KBM-7 (cell line): ENCODE measurements at places on chromosomes 6 and 20.

- no peak for DNase-seq
Observed at GRCh38 chr20:7828437-7828836, 111.8 kb downstream of the HAO1 start.

DNA sequence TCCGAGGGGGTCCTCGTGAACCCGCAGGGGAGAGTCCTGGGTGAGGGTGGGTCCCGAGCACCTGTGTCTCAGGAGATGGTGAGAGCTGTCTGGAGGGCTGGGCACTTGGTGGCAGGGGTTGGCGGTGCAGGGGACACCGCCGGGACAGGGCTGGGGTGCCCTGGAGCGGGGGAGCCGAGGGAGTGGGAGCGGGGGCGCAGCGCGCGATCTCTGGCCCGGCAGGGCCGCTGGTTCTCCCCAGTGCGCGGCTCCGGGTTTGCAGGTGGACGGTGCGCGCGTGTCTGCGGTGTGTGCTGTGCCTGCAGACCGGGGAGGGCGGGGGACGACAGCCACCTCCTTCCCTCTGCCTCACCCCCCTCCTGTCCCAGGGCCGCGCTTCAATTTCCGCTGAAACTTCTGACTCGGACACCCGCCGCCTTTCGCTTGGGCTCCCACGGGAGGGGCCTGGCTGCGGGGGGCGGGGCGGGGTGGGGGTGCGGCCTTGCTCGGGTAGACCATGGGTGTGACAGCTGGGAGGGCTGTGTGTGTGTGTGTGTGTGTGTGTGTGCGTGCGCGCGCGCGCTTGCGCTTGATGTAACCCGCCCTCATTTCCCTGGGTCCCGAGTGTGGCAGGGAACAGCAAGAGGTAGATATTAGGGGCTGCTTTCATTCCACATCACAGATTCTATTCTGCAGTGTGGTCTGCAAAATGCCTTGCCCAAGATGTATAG, 1.2 kb downstream of the TRIB3 start:
- peak; percentile 82 for DNase-seq

- DNase-seq: no peak
Observed at GRCh38 chr6:40476673-40477072, 110.5 kb downstream of the LRFN2 start.

GRCh38 chr6:48670546-48670945, 559.5 kb upstream of the PTCHD4 start:
- no peak for DNase-seq

GRCh38 chr20:4476903-4477500, 244.7 kb upstream of the PRND start:
- no peak for DNase-seq

DNA sequence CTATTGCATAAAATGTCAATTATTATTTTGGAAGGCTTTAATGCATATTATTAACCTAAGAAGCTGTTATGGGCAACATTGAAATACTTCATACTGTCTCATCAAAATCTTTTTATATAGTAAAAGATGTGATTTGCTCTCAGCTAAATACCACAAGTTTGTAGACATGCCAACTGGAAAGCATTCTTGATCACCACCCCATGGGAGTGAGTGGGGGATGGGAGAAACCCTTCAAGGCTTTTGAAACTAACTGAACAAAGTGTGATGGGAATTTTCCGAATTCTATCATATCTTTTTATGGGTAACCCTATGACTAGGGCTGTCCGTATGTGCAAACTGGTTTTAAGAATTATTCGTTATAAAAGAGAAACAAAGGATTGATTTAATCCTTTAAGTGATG, 377.3 kb upstream of the JAG1 start:
- DNase-seq: no peak

DNA sequence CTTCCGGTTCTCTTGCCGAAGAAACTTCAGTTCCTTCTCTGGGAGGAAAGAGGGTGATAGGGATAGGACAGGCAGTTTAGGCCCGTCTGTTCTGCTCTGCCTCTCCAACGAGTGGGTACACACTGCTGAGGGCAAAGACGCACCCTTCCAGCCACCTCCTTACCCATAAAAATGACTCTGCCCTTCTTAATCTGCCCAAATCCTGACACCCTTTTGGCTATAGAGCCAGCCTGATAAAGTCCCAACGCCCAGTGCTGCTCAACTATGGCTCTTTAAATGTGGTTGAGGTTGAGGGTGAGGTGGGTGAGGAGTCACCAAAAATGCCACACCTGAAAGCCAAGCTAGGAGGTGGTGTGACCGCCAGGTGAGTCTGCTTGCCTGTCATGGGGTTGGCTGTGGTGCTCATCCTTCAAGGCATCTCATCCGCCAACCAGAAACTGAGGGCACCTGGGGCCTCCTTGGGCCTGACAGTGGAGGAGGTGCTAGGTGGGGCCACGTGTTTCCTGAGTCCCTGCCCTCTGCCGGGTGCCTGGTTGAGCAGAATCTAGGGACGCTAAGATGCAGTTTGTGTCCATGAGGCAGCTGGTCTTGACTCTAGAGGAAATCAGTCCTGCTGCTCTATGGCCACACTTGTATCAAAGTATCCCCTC, 16.3 kb downstream of the CCDC167 start:
- no peak for DNase-seq

- peak; percentile 23 for DNase-seq
Observed at GRCh38 chr6:162733489-162733888, 5.7 kb downstream of the PACRG start.

DNA sequence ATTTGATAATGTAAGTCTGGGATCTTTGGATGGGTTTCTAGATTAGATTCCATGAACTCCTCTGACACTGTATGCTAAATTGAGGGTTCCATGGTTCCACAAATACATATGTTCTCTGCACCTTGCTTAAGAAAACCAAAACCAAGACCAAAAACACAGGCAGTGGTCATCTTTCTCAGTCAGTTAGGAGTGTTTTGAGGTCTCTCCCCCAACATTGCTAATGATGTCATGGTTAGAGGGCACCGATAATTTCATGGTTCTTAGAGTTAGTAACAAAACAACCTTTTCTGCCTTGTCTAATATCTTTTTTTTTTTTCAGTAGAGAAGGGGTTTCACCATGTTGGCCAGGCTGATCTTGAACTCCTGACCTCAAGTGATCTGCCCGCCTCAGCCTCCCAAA, 44.5 kb downstream of the ARID1B start:
- no peak for DNase-seq

GRCh38 chr6:51199105-51199552, 380.5 kb downstream of the TFAP2B start:
- DNase-seq: no peak

GRCh38 chr6:153831350-153832078, 207.5 kb upstream of the OPRM1 start:
- DNase-seq: no peak

- DNase-seq: no peak
Observed at GRCh38 chr6:5107341-5107740, 22.2 kb downstream of the PPP1R3G start.

GRCh38 chr6:14642842-14643241, 525.3 kb downstream of the CD83 start:
- DNase-seq: no peak

DNA sequence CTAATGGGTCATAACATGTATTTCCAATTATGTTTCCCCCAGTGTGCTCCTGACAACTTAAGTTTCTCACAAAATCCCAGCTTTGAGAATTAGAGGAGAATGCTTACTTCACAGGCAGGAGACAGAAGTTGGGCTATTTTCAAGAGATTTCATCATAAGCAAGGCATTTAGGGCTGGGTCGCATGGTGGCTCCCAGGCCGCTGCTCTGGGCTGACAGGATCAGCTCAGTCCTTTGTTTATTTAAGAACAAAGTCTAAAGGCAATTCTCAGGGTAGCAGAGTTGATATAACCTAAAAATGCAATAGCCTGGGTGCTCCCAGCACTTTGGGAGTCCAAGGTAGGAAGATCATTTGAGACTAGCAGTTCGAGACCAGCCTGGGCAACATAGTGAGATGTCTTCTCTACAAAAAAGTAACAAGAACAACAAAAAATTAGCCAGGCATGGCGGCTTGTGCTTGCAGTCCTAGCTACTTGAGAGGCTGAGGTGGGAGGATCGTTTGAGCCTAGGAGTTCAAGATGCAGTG, 10.9 kb downstream of the FOXQ1 start:
- DNase-seq: no peak

- DNase-seq: no peak
Observed at GRCh38 chr6:34232901-34233300, 3.8 kb upstream of the HMGA1 start.

DNA sequence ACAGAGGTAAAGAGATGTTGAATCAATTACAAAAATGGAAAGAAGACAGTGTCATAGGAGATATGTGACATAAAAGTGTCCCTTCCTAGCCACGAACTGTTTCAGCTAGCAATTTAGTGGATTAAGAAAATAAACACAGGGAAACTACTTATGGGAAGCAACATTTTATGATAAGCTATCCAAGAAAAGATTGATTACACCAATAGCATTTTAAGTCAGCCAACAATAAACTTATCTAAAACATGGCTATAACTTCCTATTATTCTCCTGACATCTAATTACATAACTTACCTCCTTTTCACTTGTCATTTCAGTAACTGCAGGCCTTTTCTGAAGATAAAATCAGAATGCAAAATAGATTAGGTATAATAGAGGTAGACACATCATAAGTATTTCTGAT, 111.4 kb downstream of the PTPRK start:
- no peak for DNase-seq

- DNase-seq: no peak
Observed at GRCh38 chr6:166617359-166617758, 9.7 kb downstream of the RPS6KA2 start.

DNA sequence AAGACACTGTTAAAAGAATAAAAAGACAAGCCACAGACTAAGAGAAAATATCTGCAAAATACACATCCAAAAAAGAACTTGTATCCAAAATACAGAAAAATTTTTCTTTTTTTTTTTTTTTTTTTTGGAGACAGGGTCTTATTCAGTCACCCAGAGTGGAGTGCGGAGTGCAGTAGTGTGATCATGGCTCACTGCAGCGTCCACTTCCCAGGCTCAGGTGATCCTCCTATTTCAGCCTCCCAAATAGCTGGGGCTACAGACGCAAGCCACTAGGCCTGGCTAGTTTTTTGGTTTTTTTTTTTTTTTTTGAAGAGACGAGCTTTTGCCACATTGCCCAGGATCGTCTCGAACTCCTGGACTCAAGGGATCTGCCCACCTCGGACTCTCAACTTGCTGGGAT, 3.1 kb downstream of the ZUP1 start:
- no peak for DNase-seq

DNA sequence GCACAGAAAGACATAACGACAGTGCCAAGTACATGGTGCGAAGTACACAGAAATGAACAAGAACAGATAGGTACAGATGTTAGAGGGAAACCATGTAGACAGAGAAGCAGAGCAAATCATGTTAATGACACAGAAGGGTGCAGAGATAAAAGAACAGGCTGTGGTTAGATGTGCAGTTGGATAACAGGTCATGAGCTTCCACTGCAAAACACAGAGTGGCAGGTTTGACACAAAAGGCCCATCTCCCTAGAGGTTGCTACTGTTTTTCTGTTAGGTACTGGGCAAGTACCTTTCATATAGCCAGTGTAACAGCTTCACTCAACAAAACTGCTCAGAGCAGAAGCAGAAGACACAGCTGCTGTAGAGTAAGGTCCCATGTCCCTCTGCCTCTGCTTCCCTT, 84.6 kb downstream of the AK9 start:
- no peak for DNase-seq

- DNase-seq: no peak
Observed at GRCh38 chr6:84763003-84763885, 1.2 kb downstream of the TBX18 start.

- peak; percentile 74 for DNase-seq
Observed at GRCh38 chr6:12605888-12606345, 110.7 kb upstream of the PHACTR1 start.

GRCh38 chr20:48155268-48155667, 370.0 kb upstream of the SULF2 start:
- DNase-seq: no peak

- DNase-seq: no peak
Observed at GRCh38 chr6:156391061-156391672, 386.0 kb upstream of the ARID1B start.

DNA sequence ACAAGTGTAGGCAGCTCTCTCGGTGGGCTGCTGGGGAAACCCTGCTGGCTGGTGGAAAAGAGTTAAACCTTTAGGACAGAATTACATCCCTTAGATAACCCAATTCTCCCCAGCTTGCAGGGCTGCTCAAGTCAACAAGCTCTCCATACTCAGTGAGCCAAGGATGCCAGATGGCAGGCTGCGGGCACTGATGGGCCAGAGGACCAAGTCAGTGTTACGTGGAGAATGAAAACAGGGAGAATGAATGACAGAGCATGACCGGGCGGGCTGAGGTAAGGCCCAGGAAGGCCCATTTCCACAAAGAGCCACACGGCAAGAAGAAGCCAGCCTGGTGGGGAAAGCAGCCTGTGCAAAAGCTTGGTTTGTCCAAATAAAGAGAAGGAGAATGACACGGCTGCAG, 58.7 kb upstream of the CD93 start:
- no peak for DNase-seq

DNA sequence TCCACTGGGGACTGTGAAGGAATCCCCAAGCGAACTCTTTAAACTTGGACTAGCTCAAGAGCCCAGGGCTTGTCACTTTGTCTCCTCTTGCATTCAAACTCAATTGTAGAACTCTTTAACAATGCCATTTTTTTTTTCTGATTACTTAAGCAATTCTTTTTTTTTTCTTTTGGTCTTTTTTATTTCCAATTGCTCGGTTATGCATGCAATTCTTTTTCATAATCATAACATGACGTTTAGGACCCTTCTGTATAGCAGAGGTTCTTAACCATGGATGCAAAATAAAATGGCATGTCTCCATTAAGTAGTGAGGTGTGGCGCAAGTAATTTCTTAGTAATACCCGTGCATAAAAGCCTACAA, 466 bp upstream of the BFSP1 start:
- DNase-seq: no peak

GRCh38 chr20:50367104-50367674, 143.0 kb upstream of the PTPN1 start:
- no peak for DNase-seq

- DNase-seq: no peak
Observed at GRCh38 chr6:134175532-134176263, 123.3 kb upstream of the SLC2A12 start.

DNA sequence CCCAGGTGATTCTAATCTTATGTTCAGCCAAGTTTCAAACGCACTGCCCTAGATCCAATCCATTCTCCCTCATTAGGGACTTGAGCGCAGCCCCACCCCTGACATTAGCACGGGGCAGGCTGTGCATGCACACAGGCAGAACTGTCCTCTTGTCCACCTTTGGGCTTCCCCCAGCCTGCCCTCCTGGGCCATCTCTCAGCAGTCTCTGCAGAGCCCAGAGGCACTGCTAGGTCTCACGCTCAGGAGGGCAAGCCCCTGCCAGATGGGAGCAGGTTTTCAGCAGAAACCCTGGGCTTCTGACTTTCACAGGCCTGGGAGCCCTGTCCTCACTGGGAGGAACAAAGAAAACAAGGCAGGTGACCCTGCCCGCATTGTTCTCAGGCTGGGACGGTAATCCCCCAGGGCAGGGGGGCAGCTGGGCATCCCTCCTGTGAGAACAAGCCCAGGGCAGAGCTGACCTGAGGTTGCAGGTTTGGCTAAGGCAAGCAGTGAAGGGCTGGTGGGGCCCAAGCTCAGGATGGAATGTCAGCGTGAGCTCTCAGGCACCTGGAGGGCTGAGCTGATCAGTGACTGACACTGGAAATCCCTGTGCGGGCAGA, 24.5 kb downstream of the KCNK5 start:
- no peak for DNase-seq
